ENCODE measurements at places on chromosomes 13 and 19. TPM values are rescaled to one million over a fixed set of nuclear protein-coding genes. Genes with fewer than 3 reads are reported as not detected.

Gene SLC17A7
- total RNA-seq, result 0.78 TPM

GRCh38 chr19:7751157-7751783, 3.9 kb upstream of the CD209 start:
- H3K27me3 ChIP-seq, result no peaks in the 10 kb centered on the region
- DNase-seq, result no peak
- no peak overlapping the region for H3K4me3 ChIP-seq

GRCh38 chr19:41366089-41366488, 2.1 kb upstream of the B9D2 start:
- no peak for DNase-seq
- no peak overlapping the region for H3K4me3 ChIP-seq
- no peaks in the 10 kb centered on the region for H3K36me3 ChIP-seq
- no peak overlapping the region for H3K27ac ChIP-seq

Gene CACNG8
- total RNA-seq, result 0.39 TPM

GRCh38 chr19:50899569-50899968, 11.6 kb downstream of the KLK4 start:
- H3K4me1 ChIP-seq, result no peaks in the 10 kb centered on the region
- DNase-seq, result no peak

GRCh38 chr19:31497709-31498108, 148.5 kb upstream of the TSHZ3 start:
- H3K4me1 ChIP-seq, result no peaks in the 10 kb centered on the region
- no peak for DNase-seq
- H3K27ac ChIP-seq, result no peak overlapping the region
- no peak overlapping the region for H3K4me3 ChIP-seq
- H3K36me3 ChIP-seq, result no peaks in the 10 kb centered on the region

Gene ZNF541
- total RNA-seq, result 0.20 TPM

GRCh38 chr13:26996965-26997752, 174.5 kb downstream of the USP12 start:
- H3K36me3 ChIP-seq, result no peaks in the 10 kb centered on the region
- H3K27me3 ChIP-seq, result no peaks in the 10 kb centered on the region
- H3K27ac ChIP-seq, result no peak overlapping the region

DNA sequence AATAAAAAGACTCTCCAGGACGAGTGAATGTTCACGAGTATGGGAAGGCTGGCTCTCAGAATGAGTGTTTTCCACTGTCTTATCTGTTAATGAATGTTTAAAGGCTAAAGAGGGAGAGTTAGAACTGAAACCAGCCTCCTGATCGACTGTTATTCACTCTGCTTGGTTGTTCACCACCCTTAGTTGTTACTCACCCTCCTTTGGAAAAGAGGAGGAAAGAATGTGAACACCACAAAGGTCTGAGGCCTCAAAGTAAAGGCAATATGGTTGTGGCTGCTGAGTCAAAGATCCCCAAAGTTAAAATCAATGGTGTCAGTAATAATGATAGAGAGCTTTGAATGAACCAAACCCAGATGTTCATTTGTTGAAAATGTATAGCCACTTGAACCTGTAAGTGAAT, 1793.2 kb upstream of the PCDH20 start:
- H3K4me3 ChIP-seq, result no peak overlapping the region
- H3K27me3 ChIP-seq, result no peaks in the 10 kb centered on the region
- no peak overlapping the region for H3K27ac ChIP-seq
- H3K36me3 ChIP-seq, result no peaks in the 10 kb centered on the region
